Cortex of kidney (tissue), 1 donor: ENCODE measurements at places on chromosomes 2 and 18.

DNA sequence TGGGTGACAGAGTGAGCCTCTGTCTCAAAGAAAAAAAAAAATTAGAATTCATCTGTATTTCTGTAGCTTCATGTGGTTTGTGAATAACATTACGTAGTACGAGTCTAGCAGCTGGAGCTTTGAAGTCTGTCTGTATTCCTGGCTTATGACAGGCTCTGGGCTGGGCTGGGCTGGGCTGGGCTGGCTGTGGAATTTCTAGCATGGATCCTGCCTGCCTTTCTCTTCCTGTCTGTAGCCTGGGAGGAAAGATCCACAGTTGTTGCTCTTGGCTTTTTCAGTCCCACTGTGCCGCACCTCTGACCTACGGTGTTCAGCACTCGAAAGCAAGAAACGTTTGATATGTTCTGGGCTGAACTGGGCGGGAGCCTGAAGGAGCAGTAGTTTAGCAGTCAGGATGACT lies 55.4 kb downstream of the BOLA3 start:
- DNase-seq: no peak

- DNase-seq: no peak
These were observed 128.4 kb downstream of the IRS1 start for GRCh38 chr2:226671141-226671676.

GRCh38 chr2:98849113-98849512 lies 86.9 kb downstream of the CRACDL start:
- DNase-seq: no peak

- DNase-seq: no peak
These were observed 47.5 kb downstream of the ANKRD44 start for GRCh38 chr2:197263077-197263476.

DNA sequence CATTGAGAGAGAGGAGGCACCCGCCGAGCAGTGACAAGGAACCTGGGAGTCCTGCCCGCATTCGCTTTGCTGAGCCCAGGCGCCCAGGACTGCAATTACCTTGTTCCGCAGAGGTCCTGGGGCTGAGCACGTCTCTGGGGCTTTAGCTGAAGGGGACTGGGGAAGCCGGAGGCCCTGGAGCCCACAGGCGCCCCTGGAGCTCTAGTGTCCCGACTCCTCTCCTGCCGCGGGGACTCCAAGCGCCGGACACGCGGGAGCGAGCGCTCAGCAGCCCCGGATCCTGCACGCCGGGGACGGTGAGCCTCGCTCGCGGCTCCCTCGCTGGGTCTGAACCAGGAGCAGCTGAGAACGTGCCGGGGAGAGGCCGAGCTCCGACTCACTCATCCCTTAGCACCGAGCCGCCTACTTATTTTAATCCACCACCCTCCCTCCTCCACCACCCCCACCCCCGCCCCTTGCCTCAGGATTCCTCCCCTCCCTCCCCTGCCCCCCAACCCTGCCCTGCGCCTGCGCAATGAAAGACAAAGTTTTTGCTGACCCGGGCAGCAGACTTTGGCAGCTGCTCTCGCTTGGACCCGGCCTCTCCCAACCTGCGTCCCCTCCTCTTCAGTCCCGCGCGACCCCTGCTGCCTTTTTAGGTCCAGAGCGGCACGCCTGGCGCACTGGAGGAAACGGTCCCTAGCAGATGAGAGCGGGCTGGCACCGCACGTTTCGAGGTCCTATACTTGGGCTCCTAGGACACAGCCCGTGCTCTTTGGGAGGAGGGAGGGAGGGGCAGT lies at the start of gene OSR1:
Gene OSR1, minus strand, starts transcription at position 382 of the 779 bp plus-strand sequence. CDS start 4,818 bp downstream, outside the sequence.
- DNase-seq: no peak

GRCh38 chr18:28455971-28456370 lies 279.0 kb upstream of the CDH2 start:
- DNase-seq: no peak

DNA sequence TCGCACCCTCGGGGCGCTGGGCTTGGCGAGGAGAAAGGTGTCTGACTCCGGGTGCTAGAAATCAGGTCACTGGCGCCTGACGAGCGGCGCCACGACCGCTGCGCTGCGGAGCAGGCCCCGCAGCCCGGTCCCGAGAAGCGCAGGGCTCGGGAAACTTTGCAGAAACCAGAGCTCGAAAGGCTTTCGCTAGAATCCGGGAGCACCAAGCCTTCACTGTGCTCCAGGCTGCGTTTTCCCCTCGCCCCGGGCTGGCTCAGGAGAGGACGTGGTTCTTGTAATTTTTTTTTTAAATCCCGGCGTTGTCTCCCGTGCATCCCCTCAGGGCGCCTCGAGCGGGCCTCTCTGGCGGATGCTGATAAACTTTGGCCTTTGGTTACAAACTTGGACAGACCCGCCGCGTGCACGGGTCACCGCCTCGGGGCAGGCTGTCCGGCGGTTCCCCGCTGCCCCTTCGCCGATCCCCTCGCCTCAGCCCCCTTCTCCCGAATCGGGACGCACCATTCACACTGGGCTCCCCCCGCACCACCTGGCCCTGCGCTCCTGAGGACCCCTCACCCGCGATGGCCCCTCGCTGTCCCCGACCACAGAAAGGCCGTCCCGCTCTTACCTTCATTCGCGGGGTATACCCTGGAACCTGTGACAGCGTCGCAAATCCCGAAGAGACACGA lies 419 bp downstream of the EPHA4 start:
- DNase-seq: no peak

DNA sequence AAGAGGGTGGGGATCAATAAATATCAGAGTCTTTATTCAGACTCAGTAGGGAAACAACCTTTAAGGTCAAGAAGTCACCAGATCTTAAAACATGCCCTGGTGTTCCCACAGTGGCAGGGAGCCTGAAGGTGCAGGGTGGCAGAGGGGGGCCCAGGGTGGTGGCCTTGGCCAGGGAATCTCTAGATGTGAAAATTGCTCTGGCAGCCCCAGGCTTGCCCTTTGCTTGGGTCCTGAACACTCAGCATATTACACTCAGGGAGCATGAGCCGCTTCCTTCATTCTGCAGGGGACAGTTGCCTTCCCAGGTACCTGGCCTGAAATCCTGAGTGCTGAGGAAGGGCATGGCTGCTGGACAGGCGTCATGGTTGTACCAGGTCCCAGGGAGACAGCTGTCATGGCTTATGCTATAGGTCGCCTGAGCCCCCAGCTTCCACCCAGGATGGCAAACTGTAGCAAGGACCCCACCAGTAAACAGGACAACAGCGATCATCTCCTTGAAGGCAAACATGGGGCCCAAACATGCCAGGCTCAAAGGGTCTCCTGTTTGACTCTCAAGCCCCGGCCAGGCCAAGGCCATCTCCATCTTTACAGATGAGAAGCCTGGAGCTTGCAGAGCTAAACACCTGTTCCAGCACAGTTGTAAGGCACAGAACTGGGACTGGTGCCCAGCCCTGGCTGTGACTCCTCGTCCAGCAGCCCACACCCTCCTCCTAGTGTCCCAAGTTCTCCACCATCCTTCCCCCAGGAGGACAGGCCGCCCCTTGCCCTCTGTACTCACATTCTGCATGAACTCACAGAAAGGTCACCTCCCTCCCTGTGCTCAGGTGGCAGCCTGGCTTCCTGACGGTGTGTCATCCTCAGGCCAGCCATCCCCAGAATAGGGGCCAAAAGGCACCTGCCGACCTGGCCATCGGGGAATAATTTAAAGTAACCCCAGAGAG lies 14.6 kb downstream of the ABCG8 start:
- DNase-seq: no peak

DNA sequence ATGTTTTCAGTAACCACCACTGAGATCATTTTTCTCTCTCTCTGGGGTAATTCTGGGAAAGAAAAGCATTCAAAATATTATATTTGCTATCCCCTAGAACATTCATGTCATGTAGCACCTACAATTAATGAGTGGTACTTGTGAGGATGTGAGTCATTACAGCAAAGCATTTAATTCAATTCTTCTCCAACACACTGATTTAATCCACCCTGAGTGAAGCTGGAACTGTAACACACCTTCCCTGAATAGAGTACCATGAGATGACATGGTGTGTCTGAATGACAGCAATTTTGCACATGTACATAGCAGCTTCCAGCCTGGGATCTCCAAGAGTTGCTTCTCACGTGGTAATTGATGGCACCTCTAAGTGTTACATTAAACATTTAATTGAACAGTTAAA lies 207.1 kb upstream of the SLC14A2 start:
- DNase-seq: no peak

DNA sequence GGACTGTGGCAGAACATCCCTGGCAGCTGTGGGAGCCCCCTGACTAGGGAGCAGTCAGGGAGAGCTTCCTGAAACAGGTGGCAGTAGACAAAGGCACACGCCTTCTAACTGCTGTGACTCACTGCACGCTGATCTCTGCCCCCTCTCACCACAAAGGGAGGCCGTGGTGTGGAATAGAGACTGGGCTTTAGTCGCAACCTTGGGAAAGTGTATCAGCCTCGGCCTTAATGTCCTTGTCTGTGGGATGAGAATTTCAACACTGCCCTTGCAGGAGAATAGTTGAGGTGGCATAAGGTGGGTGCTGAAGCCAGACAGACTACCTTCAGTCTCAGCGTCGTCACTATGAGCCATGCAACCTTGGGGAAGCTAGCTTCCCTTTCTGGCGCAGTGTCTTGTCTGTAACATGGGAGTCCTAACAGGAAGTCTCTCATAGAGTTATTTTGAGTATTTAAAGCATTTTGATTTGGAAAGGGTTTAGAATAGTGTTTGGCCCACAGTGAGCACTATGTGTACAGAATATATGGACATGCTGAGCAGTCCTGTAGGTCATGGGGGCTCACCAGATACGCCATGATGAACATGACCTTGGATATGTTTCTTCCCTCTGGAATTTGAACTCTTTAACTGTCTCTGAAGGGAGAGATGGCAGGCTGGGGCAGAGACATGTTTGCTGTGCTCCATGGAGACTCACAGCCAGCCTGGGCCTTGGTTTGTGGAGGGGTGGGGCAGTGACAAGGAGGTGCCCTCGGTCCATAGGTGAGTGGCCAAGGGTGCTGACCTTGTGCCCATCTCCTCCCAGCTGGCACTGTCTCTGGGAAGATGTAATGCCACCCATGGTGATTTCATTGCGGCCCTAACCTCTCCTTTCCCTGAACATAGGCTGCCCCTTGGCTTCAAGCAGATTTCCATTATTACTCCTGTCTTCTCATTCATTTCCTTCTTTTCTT lies 29.5 kb upstream of the SMAD7 start:
- DNase-seq: no peak

- no peak for DNase-seq
These were observed 10.1 kb downstream of the SERPINB10 start for GRCh38 chr18:63917817-63918216.

- no peak for DNase-seq
These were observed 4.0 kb downstream of the SNORC start for GRCh38 chr2:232873909-232874641.

DNA sequence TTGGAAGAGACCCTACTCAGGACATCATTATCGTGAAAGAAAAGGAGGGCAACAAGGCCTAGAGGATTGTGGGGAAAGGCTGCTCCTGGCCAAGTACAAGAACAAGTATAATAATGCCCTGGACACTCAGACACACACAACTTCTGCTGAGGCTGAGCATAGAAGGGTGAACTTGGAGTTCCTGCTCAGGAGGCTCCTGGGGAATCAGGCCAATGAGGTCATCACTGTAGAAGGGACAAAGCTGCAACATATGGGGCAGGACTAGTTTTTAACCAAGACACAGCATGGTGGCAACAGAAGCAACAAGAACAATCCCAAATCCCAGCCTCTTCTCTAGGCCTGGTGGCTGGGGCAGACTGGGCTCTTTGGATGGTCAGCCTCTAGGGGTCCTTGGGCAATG lies 102.6 kb downstream of the POLR1A start:
- no peak for DNase-seq

GRCh38 chr2:136487421-136487820 lies 277.9 kb upstream of the THSD7B start:
- DNase-seq: no peak

GRCh38 chr18:74050807-74051206 lies 96.8 kb downstream of the FBXO15 start:
- DNase-seq: no peak

DNA sequence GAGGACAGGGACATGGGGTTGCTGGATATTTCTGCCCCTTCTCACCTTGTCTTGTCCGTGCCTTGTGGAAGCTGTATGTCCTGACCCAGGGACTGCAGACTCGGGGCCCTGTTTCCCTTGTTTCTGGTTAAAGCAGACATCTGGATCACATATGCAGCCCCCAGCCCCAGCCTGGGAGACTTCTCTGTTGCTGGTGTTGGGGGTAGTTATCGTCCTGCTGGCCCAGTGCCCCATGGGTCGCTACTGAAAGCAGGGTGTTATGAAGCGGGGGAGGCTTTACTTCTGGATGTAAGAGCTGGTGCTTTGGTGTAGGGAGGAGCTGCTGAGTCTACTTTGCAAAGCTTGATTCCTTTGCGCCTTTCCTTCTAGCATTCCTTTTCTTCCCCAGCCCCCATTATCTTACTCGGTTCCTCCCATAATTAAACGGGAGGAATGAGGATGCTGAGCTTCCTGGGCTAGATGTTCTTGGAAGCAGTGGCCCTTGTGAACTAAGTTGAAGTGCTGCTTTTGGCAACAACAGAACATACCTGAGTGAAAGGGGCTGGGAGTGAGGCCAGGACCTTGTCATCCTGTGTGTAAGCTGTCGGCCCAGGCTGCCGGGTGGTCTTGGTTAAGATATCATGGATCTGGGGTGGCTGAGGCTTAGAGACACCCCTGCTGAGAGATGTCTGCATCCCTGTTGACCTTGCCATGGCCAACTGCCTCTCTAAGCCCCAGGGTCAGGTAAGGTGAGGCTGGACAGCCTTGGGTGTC lies 3.4 kb downstream of the TET3 start:
- no peak for DNase-seq

- no peak for DNase-seq
These were observed 89.8 kb downstream of the LOXHD1 start for GRCh38 chr18:46567196-46567595.

DNA sequence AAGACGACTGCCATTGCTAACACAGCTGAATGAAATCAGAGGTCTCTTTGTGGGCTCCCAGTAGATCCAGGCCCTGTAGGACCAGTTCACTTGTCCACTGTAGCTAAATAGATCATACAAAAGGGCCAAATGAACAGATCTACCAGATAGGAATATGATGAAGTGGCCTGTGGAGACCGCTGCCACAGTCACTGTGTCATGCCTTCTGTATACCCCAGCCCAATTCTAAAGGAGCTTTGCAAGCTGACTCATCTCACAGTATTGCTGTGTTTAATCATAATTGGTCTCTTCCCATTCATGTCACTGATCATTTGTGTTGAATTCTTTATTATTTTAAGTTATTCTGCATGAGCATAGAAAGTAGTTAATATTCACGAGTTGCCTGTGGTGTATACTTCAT lies 125.8 kb downstream of the MTCL1 start:
- no peak for DNase-seq

GRCh38 chr2:216349366-216349765 lies 22.9 kb downstream of the MARCHF4 start:
- no peak for DNase-seq

GRCh38 chr2:193690572-193690971 lies 1495.8 kb upstream of the TMEFF2 start:
- no peak for DNase-seq

DNA sequence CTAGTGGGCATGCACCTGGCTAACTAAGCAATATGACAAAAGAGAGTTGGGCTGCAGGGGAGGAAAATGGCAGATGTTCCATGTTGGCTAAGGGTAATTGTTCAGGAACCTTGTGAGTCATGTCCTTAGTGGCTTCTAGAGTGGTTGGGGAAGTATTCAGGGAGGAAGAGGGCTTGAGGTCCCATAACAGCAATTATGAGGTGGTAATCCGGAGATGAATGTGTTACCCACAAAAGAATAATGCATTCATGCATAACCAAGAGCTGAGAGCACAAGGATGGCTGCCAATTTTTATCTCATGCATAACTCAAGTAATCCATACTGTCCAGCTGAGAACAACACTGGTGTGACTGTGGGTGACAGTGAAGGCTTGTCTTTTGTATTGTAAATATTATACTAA lies 42.9 kb downstream of the TMEFF2 start:
- no peak for DNase-seq
